Activated B cell treated with CpG ODN at 0.5 μM for 24 hours (primary cell): ENCODE measurements at places on chromosomes 11 and 22. TPM values are rescaled to one million over a fixed set of nuclear protein-coding genes. Genes with fewer than 3 reads are reported as not detected.

DNA sequence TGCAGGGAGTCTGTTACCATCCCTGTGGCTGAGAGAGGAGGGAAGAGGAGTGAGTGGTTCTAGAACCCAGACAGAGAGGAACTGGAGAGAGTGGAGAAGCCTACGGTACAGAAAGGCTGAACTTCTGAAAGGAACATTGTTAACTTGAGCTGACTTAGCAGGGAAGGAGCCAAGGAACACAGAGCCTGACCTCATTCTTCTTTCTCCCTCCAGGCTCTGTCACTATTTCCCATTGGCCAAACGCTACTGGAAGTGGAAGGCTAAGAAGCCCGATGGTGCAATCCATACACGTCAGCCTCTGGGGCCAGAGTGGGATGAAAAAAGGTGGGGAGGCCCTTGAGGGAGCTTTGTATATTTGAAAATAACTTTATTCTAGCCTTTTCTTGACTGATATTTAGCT is 16.5 kb upstream of the WT1 start:
- no peak for DNase-seq

DNA sequence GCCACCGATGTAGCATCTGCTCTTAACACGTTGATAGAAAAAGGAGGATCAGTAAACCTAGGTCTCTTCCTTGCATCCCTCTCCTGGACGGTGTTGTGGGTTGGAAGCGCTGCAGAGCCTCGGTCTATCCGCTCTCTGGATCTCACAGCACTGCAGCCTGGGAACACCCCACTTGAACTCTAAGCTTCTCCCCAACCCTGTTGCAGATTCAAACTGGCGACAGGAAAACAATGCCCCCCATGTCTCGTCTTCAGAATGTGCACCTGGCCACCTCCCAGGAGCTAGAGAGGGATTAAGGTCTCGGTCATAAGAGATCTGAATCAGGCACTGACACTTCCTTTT is 454 bp downstream of the TMEM218 start:
- DNase-seq: no peak

GRCh38 chr11:65791719-65792213 is 4.9 kb downstream of the OVOL1 start:
- peak; percentile 52 for DNase-seq

The TMPRSS6 gene
- 4.6 and 5.4 TPM in 2 replicates for total RNA-seq
